CD4-positive, alpha-beta T cell treated with Interleukin-1 beta for 1 hour (primary cell): ENCODE measurements at places on chromosomes 7 and 10.

- DNase-seq = no peak
Measured at GRCh38 chr7:13563257-13563656, 426.2 kb downstream of the ETV1 start.

DNA sequence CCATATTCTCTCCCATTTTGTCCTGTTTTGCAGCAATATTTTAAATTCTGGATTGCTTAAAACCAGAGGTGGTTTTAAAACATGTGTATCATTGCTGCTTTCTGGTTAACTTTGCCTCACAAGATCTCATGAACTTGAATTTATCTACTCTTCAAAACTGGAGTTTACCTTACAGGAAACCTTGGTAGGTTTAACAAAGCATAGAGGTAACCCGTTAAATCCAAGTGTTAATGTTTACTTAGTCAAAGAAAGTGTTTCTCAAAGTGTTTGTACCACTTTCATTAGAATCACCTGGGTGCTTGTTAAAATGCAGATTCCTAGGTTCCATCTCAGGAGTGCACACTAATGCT, 44.0 kb upstream of the VDAC2 start:
- DNase-seq = no peak

GRCh38 chr10:67912331-67912946, 28.0 kb downstream of the SIRT1 start:
- DNase-seq = no peak

- DNase-seq = no peak
Measured at GRCh38 chr7:131012477-131013031, 278.5 kb upstream of the KLF14 start.

- no peak for DNase-seq
Measured at GRCh38 chr7:23965296-23965695, 255.3 kb downstream of the STK31 start.

GRCh38 chr7:77827999-77828398, 29.4 kb downstream of the PHTF2 start:
- no peak for DNase-seq

DNA sequence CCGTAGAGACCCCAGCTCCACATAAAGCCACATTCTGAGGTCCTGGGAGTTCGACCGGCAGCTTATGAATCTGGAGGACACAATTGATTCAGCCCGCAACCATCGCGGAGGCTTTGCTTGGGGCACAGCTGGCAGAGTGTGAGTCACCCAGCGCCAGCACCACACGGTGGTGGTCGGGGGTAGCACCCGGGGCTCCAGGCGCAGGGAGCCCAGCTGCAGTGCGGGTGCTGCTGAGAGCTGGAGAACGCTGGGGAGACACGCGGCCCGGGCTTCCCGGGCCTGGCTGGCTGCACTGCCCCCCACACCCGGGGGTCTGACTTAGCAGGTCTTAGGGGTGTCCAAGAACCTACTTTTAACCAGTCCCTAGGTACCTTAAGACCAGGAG, 87.9 kb downstream of the PAXIP1 start:
- DNase-seq = no peak

DNA sequence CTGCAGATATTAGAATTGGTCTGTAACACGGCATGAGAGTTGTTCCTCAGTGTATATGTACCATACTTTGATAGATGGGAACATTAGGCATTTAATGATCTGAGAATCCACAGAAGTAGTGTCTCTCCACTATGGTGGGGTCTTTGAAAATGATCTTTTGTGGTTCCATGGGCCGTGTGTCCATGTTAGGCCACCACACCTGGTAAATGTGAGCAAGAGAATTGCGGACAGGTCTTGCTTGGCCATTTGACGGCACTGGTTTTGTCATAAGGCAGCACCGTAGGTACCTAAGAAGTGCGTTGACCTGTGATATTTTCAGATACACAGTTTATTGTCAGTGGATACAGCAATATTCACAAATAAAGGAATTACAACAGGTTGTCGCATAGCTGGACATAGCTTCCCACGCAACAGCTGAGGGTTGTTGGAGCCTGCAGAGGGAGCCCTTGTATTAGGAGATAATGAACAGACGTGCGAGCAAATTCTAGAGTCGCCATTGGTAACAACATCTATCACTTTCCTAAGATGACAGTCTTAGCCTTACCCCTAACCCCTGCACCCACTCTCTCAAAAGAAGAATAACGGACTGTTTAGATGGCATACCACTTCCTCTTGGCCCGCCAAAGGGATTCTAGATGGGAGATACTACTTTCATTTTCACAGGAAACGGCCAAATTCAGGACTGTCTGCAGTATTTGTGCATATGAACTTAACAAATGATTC, 111.4 kb downstream of the COL28A1 start:
- peak; percentile 50 for DNase-seq

DNA sequence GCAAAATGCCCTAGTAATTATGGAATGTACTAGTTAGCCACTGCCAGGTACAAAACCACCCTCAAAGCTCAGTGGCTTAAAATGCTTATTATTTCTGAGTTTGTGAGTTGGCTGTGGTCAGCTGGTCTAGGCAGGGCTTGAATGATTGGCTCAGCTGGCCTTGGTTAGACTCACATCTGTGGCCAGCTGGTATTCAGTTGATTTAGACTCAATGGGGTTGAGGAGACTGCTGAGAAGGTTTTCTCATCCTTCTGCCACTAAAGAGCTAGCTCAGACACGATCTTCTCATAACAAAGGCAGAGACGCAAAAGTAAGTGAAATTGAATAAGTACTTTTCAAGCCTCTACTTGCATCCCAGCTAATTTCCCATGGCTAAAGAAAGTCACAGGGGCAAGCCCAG, 57.1 kb upstream of the CYP2C18 start:
- no peak for DNase-seq

GRCh38 chr10:17735166-17735941, 16.6 kb upstream of the TMEM236 start:
- no peak for DNase-seq

DNA sequence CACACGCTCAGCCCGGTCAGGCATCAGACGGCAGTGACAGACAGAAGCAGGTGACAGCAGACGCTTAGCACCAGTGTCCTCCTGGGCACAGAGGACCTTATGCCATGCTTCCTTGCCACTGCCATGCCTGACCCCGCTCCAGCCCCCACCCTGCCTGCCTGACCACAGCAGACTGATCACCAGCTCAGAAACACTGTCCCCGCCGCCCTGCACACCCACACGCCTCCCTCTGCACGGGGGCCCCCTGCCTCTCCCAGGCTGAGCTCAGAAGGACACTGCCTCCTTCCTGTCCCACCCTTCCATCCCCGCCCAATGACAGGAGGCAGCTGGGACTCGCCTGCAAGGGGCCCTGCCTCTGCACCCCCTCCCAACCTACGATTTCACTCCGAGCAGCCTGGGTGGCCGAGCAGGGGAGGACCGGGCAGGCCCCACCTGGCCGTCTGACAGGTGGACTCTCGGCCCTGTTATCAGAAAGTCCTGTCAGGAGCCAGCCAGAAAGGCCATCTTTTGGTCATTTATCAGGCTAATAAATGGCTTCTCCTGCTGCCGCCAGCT, 183.4 kb downstream of the ELFN1 start:
- DNase-seq = no peak

DNA sequence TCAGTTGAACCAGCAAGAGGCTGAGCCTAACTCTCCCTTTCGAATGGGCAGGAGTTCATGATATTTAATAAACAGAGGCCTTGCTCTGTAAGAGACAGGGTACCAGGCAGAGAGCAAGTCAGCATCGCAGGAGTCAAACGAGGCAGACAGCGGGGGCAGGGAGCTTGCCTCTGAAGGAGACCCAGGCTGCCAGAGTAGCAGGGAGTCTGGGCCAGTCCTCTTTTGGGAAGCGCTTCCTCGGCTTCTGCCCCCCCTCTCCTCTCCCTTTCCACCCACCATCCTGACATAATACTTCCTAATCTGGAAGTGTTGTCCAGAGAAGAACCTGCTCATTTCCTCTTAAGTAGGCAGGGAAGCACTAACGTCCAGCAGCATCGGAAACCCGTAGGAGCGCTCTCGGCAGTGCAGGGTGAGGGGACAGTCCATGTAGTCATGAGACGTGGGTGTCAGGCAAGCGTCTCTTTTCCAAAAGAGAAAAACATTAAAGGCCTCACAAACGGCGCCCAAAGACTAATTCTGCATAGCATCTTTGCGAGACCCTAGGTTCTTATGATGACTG, 171.1 kb downstream of the EGFR start:
- DNase-seq = no peak

DNA sequence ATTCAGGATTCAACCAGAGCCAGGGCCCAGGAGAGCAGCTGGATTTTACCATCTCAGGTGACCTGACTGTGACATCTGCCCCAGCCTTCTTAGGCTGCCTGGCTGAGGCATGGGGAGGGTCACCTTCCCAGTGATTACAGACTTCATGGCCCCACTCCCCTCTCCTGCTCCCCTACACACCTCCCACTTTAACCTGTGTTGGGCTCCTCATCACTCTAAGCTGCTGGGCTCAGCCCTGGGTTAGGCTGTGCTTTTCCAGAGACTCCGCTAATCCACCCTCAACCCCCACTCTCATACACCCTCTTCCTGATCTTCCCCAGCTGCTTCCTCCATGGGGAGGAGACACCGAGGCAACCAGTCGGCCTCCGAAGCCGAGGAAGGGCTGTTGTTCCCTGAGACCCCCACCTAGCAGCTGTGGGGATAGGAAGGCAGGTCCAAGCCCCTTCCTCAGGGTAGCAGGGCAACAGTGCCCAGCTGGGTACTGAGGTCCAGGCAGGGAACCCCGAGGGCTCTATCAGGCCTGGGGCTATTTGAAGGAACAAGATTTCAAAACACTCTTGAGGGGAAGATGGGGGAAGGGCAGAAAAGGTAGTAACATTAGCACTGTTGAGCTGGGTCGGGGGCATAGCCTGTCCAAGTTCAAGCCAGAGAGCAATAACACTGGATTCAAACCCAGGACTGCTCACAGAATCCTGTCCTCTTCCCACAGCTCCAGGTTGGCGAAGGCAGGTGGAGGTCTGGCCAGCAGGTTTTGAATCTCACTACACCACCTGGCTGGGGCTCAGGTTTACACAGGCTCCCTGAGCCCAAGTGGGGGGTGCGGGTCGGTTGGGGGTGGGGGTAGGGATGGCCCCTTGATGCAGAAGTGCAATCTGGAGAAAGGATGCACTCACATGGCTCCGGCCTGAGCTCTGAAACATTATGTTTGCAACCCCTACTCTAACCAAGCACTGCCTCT, 1.8 kb downstream of the IMPDH1 start:
- DNase-seq = no peak

DNA sequence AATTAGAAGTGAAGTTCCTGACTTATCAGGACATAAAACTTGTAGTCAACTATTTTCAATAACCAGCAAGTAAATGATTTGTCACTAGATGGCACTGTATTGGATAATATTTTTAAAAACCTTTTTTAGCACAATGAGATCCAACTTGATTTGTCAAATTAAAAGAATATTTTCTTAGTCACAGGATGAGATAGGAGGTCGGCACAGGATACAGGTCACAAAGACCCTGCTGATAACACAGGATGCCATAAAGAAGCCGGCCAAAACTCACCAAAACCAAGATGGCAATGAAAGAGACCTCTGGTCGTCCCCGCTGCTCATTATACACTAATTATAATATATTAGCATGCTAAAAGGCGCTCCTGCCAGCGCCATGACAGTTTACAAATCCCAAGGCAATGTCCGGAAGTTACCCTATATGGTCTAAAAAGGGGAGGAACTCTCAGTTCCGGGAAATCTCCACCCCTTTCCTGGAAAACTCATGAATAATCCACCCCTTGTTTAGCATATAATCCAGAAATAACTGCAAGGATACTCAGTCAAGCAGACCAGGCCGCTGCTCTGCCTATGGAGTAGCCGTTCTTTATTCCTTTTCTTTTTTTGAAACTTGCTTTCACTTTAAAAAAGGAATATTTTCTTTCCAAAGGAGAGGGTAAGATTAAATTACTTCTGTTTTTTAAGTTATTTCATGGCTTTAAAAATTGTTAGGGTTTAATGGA, 255.7 kb upstream of the MKLN1 start:
- no peak for DNase-seq

- DNase-seq = no peak
Measured at GRCh38 chr7:6161463-6162330, 110.7 kb downstream of the CYTH3 start.

DNA sequence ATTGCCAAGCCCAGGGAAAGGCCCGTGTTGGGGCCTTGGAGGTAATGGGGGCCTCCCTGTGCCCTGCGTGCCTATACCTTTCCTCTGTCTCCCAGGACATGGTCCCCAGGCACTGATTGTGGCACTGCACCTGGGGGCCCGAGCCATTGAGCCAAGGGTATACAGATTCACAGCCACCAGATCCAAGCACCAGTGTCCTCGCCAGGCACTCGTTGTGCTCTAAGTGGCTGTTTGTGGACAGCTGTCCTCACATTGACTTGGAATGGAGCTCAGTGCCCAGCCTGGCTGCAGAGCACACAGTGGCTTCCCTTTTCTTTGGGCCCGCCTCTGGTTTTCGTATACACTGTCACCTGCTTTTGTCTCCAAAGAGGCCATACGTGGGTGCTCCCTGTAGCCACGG, 72.0 kb upstream of the BTBD16 start:
- no peak for DNase-seq

GRCh38 chr7:80770061-80770460, 131.6 kb downstream of the CD36 start:
- no peak for DNase-seq

GRCh38 chr7:118079369-118079768, 104.6 kb upstream of the LSM8 start:
- no peak for DNase-seq

GRCh38 chr10:77687621-77688020, 50.0 kb upstream of the KCNMA1 start:
- no peak for DNase-seq

GRCh38 chr7:1235501-1236131, 2.9 kb downstream of the UNCX start:
- DNase-seq = no peak

- no peak for DNase-seq
Measured at GRCh38 chr7:75957021-75957736, 37.2 kb downstream of the TMEM120A start.

- DNase-seq = no peak
Measured at GRCh38 chr7:48638041-48638440, 286.3 kb upstream of the CDC14C start.

GRCh38 chr7:95501261-95501832, 15.6 kb downstream of the ASB4 start:
- no peak for DNase-seq

GRCh38 chr7:945147-945555, 9.3 kb downstream of the ADAP1 start:
- DNase-seq = no peak
